Stimulated activated CD8-positive, alpha-beta memory T cell treated with anti-CD3 and anti-CD28 coated beads, Interleukin-4, amount 100 ng/mL, for 1 hour (primary cell): ENCODE measurements at places on chromosomes 16 and 17.
A peak's percentile ranks its signal among the peaks of the same experiment; 100 is the strongest.

DNA sequence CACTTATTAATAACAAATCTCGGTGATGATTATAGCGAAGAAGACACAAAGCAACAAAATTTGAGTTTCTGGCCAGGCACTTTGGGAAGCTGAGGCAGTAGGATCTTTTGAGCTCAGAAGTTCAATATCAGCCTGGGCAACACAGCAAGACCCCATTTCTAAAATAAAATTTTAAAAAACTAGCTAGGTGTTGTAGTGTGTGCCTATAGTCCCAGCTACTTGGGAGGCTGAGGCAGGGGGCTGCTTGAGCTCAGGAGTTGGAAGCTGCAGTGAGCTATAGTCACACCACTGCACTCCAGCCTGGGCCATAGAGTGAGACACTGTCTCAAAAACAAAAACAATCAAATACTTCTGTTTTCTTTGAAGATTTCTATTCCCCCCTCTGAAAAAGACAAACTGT, 104.9 kb downstream of the SYCE1L start:
- no peak for DNase-seq

GRCh38 chr16:56520251-56520577, 390 bp upstream of the BBS2 start:
- DNase-seq: no peak

DNA sequence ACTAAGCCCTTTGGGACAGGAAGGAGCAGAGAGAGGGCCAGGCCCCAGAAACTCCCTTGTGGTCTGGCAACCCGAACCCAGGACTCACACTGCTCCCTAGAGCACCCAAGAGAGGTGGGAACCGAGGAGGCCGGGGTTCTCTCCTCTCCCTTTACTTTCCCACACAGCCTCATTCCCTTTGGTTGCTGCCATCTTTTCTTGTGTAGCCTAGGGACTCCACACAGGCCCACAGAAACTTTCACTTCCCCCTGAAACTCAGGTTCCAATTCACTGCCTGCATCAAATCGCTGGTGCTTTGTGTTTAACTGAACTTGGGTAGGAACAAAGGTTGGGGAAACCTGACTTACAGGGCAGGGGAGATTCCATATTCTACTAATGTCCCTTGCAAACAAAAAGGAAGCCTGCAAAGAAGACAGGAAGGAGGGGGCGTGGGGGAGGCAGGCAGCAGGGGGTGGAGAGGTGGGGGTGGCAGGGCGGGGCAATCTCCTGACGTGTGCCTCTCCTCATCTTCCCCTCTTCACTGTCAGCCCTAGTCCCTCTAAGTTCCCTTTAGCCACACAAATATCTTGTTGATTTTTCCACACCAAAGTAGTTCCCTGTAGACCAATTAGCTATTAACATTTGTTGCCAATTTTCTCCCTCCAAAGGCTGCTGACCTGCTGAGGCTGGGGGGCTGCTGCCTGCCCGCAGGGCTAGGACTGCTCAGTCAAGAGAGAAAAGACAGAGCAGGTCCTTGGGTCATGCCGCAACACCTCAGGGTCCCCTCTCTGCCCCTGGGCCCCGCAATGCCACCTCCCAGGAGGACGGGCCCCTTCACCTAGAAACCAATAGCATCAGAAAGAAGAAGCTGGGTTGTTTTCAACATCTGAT, 8.0 kb downstream of the ST3GAL2 start:
- no peak for DNase-seq

DNA sequence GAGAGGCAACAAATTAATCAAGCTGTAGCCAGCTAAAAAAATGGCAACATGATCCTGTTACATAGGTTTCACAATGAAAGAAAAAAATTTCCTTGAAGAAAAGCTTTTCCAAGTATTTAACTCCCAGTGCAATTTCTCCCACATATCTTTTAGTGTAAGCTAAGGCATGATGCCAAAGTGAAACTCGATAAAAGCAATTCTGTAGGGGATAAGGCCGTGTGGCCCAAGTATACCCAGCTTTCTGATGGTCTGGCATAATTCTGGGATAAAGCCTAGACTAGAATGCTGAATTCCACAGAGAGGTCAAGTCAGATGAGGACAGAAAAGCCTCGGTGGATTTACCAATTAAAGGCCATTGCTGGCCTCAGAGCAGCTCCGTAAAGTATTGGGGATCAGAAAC, 36.2 kb downstream of the CTCF start:
- no peak for DNase-seq

GRCh38 chr16:75579281-75579834, 13.2 kb downstream of the GABARAPL2 start:
- DNase-seq: no peak

- no peak for DNase-seq
Observed at GRCh38 chr16:22355487-22355908, 18.9 kb downstream of the CDR2 start.

DNA sequence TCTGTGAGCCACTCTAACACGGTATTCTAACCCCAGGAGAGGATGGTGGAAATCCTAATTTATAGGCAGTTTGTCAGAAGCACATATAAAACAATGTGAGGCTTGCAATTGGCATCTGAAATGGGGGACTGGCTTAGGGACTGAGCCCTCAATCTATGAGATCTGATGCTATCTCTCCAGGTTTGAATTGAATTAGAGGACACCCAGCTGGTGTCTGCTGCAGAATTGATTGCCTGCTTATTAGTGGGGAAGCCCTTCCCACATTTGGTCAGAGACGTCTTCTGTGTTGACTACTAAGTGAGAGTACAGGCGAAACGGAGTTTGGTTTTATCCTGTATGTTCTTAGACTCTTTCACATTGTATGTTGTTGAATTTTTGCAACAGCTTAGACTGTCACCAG, 13.6 kb upstream of the TMIGD1 start:
- DNase-seq: no peak

DNA sequence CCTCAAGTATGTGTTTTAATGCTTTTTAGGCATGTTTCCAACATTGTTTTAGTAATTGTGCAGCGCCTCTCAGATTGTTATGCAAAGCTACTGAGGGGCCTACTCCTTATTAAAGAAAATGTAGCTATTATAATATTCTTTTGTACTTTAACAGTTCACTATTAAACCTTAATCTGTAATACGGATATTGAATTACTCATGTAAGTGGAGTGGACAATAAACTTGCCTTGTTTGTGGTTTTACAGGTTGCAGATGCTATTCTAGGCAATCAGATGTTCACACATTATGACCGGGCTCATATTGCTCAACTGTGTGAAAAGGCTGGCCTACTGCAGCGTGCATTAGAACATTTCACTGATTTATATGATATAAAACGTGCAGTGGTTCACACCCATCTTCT, 41.0 kb downstream of the PTRH2 start:
- DNase-seq: no peak

DNA sequence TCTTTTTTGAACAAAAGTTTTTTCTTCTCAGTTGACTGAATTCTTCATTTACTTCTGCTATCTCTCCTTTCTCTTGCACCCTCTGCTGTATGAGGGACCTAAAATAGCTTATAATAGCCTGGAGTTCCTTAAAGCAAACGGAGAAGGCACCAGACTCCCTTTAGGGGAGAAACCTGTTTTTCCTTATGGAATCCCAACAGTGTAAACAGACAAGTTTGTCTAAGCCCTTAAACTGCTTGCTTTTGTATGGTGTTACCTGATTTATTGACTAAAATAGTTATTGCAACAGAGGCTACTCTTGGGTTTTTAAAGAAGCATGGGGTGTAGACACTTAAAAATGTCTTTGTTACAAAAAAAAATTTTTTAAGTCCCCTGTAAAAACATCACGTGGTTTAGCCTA, 12.9 kb upstream of the TRIM25 start:
- DNase-seq: no peak

GRCh38 chr17:27455236-27455913, 873 bp upstream of the KSR1 start:
- DNase-seq: no peak

DNA sequence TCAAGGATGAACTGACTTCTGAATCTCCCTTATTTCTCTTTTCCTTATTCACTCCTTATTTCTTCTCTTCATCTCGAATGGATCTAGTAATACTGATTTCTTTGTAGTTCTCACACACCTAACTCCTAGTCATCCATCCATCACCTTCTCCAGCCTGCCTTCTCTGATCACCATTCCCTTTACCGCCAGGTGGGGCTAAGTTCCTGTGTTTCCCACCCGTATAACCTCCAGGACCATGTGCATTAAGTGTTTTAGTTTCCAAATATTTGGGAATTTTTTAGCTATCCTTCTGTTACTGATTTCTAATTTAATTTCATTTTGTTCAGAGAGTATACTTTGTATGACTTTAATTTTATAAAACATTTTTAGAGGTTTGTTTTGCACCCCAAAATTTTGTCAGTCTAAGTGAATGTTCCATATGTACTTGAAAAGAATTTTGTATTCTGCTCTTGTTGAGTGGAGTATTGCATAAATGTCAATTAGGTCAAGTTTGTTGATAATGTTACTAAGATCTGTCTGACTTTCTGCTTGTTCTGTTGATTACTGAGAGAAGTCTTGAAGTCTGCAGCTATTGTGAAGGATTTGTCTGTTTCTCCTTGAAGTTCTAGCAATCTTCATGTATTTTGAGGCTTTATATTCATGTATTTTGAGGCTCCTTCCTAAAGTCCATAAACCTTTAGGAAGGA, 8.8 kb downstream of the BPTF start:
- no peak for DNase-seq

GRCh38 chr16:88968589-88969280, 8.3 kb downstream of the CBFA2T3 start:
- DNase-seq: no peak

- no peak for DNase-seq
Observed at GRCh38 chr17:40445751-40446468, 2.7 kb downstream of the IGFBP4 start.

GRCh38 chr17:27862004-27862403, 31.2 kb downstream of the LYRM9 start:
- no peak for DNase-seq

GRCh38 chr16:27671410-27671809, 121.5 kb downstream of the KATNIP start:
- DNase-seq: no peak

DNA sequence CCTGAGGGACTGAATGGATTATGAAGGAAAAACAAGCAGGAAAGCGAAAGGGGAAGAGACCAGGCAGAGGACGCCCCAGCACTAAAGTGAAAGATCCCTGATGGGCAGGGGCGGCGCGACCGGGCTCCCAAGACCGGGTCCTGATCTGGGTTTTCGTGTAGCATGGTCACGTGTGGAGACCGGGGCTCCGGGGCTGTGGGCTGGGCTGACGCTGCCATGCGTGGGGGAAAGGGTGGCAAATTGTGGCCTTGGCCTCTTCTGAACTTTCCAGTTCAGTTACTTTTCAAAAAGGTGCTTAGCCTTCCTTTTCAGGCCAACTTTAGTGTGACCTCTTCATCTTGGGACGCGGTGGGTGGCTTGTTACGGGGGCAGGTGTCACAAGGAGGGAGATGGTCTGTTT, 57.5 kb downstream of the METRNL start:
- no peak for DNase-seq

DNA sequence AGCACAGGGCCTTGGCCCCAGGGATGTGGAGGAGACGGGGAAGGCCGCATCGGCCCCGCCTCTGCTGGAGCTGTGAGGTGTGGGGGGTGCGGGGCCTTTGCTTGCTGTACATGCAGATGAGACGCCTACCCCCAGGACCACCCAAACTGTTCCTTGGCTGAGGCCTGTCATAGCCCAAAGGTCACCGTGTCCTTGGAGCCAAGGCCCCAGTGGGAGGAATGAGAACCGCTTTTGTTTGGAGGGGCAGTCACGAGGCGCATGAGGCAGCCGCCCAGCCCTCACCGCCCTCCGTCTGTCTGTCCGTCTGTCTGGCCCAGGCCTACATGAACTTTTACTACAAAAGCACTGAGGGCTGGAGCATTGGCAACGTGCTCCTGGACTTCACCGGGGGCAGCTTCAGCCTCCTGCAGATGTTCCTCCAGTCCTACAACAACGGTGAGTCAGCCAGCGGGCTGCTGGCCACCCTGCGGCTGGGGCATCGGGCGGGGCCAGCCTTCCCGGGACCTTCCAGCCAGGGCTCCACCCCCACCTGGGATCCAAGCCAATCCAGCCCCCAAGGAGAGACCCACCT, 8.8 kb downstream of the TAX1BP3 start:
- DNase-seq: no peak

GRCh38 chr17:49210158-49211029, at the start of the genes ABI3 and GNGT2:
ABI3 (plus strand) TSS chr17:49210707; CDS start chr17:49210725, 18 bp downstream.
GNGT2 (minus strand) TSS chr17:49210574; CDS start chr17:49207422, 3,152 bp downstream.
- DNase-seq: no peak

DNA sequence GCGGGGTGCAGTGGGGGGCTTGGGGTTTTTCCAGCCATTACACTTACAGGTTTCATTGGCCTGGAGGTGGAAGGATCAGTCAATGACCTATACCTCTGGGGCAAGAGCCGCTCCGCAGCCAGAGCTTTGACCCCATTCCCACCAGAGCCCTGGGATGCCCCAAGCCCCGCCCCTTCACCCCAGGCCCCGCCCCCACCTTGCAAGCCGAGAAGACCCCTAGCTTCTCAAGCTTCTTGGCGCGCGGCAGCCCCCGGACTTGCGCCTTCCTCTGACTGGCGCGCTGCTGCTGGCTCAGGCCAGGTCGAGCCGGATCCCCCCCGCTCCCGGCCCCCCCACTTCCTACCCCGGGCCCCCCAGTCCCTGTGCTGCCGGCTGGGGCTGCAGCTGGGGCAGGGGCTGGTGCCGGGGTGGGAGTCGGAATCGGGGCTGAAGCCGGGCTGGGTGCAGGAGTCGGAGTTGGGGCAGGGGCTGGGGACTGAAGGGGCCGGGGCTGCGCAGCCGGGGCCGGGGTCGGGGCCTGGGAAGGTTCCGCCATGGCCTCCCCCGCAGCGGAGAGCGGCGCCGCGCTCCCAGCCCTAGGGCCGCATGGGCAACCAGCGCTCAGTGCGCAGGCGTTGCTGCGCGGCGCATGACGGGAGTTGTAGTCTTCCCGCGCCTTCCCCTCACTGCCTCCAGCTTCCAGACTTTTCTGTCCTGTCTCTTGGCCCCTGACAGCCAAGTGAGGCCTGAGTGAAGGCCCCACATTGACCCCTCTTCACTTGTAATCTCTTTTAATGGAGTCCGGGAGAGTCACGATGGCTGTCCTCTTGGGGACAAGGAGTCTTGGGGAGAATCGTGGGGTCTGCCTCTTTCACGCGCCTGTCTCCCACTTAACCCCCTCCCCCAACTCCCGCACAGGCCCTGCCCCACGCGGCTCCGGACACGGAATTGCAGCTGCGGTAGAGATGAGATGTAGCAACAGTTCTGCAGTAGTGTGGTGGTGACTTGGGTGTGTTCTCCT, at the start of gene KAT2A:
TSS of gene KAT2A (minus strand) at position 598 of the 1,000 bp plus-strand sequence. CDS start at position 535, 63 bp downstream.
- DNase-seq: peak; percentile 59

DNA sequence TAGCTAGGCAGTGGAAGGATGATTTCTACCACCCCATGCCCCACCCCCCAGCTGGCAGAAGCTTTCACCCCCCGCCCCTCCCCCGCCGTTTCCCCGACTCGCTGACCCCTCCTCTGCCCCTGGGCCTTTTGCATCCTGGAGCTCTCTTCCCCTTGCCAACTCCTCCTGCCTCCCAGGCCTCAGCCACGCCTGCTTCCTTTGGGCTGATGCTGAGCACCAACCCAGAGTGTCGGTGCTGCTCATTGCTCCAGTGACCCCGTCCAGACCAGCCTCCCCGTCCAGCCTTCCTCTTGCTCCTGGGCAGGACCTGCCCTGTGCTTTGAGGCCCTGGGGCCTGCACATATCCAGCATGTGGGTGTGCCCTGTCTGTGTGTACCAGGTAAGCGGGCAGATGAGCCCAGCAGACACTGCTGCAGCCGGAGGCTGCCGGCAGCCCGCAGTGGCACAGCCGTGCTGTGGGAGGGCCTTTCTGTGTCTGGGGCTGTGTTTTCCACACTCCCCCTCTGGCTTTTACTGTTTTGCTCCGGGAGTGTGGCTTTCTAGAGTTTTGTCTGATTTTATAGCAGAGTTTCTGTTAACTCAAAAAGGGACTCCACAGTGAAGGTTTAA, 72.9 kb downstream of the JPH3 start:
- DNase-seq: no peak
